Esophagus muscularis mucosa (tissue), 4 donors: ENCODE measurements at places on chromosomes 2 and 18. TPM values are rescaled to one million over a fixed set of nuclear protein-coding genes. Genes with fewer than 3 reads are reported as not detected.

DNA sequence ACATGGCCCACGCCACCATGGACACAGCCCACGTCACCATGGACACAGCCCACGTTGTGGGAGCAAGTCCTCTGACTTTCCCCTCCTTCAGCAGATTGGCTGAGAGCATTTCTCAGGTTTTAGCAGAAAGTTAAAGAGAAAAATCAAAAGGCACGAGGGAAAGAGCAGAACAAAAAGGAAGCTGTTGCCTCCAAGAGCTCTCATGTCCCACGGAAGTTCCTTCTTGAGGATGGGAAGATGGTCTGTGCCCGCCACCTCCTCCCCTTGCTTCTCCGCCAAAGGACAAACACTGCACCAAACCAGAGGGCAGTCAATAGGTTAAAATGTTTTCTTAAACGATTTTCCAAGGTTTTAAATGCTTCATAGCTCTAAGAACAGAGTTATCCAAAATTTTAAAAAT, 148.4 kb downstream of the HDAC4 start:
- H3K27ac ChIP-seq: peak overlapping the region; percentile 39
- peaks cover 96% of the 10 kb centered on the region for H3K4me1 ChIP-seq

GRCh38 chr2:28185891-28186290, 206.8 kb upstream of the FOSL2 start:
- no peaks in the 10 kb centered on the region for H3K27me3 ChIP-seq
- H3K4me1 ChIP-seq: no peaks in the 10 kb centered on the region
- no peak for DNase-seq
- no peak overlapping the region for H3K4me3 ChIP-seq

- DNase-seq: no peak
- no peaks in the 10 kb centered on the region for H3K36me3 ChIP-seq
- no peaks in the 10 kb centered on the region for H3K4me1 ChIP-seq
- H3K27me3 ChIP-seq: no peaks in the 10 kb centered on the region
- no peak within 1 kb of the TSS for H3K4me3 ChIP-seq
Observed at GRCh38 chr2:165239230-165239629, at the start of gene SCN2A. SCN2A (plus strand) TSS chr2:165239414; CDS start chr2:165295824, 56,410 bp downstream.

DNA sequence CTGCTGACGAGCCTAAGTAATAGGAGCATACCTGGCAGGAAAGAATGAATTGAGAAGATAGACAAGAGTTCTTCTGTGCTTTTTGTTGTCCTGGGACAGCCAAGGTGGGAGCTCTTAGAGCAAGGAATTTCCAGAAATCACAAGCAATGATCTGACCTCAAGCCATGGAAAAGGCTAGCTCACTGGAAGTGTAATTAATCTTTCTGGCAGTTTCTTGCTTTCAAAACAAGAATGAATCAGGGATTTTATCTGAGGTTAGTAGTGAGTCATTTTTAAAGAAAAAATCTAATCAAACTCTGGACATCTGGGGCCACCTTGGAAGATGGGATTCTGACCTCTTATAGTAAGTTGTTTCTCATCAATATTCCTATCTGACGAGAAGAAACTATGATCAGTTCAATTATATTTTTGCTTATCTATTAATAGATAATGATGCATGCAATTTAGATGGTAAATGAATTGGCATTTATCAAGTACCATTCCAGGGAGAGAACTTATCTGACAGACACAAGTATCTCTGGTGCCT, 98.0 kb downstream of the ADCYAP1 start:
- no peak overlapping the region for H3K27ac ChIP-seq

GRCh38 chr18:33616556-33616955, 38.5 kb downstream of the ASXL3 start:
- no peaks in the 10 kb centered on the region for H3K27me3 ChIP-seq
- H3K4me3 ChIP-seq: no peak overlapping the region
- no peaks in the 10 kb centered on the region for H3K4me1 ChIP-seq
- no peaks in the 10 kb centered on the region for H3K36me3 ChIP-seq
- H3K27ac ChIP-seq: no peak overlapping the region

DNA sequence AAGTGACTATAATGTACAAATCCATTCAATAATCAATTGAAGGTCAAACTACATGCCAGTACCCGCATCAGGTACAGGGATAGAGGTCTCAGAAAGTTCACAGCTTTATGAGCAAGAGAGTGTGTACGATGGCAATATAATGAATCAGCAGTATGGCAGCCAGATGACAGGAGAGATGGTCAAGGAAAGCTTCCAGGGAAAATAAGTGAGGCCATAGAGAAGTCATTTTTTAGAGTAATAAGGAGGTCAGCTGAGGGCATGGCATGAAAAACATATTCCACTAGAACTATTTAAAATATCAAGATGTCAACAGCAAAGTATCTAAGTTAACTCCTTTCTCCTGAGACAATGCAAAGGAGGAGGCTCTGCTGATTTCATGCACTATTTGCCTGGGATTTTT, 108.0 kb downstream of the SLC8A1 start:
- no peaks in the 10 kb centered on the region for H3K27me3 ChIP-seq
- peaks cover 38% of the 10 kb centered on the region for H3K4me1 ChIP-seq
- no peak overlapping the region for H3K4me3 ChIP-seq
- H3K27ac ChIP-seq: peak overlapping the region; percentile 7
- DNase-seq: no peak

DNA sequence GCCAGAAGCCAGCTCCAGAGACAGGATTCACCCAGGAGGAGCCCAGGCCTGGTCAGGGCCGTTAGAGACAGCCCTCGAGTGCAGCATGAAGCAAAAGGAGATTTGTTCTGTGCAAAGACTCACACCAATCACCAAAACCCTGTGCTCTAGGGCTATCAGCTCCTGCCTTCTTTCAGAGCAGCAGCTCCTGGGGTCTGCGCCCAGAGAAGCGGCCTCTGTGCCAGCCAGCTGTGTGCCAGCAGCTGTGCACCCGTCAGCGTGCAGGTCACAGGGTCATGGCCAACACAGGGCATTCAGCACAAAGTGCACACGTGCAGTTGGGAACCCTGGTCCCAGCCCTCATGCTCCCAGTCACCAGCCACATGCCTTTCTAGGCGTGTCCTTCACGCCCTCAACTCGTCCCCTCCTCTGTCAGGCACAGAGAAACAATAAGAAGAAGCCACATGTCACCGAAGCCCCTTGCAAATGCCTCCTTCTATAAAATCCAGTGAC, 49.3 kb downstream of the ZNF516 start:
- H3K27me3 ChIP-seq: no peaks in the 10 kb centered on the region
- peak overlapping the region; percentile 62 for H3K27ac ChIP-seq
- no peak overlapping the region for H3K4me3 ChIP-seq
- peaks cover 23% of the 10 kb centered on the region for H3K36me3 ChIP-seq
- H3K4me1 ChIP-seq: peaks cover 70% of the 10 kb centered on the region
- no peak for DNase-seq

- DNase-seq: no peak
- H3K27ac ChIP-seq: no peak overlapping the region
- no peaks in the 10 kb centered on the region for H3K27me3 ChIP-seq
- no peaks in the 10 kb centered on the region for H3K36me3 ChIP-seq
Observed at GRCh38 chr18:68548904-68549870, 165.7 kb downstream of the TMX3 start.

GRCh38 chr18:48827291-48828193, 123.2 kb downstream of the SMAD7 start:
- H3K4me3 ChIP-seq: peak overlapping the region; percentile 19
- DNase-seq: no peak
- H3K4me1 ChIP-seq: peaks cover 56% of the 10 kb centered on the region
- H3K36me3 ChIP-seq: peaks cover 2% of the 10 kb centered on the region

DNA sequence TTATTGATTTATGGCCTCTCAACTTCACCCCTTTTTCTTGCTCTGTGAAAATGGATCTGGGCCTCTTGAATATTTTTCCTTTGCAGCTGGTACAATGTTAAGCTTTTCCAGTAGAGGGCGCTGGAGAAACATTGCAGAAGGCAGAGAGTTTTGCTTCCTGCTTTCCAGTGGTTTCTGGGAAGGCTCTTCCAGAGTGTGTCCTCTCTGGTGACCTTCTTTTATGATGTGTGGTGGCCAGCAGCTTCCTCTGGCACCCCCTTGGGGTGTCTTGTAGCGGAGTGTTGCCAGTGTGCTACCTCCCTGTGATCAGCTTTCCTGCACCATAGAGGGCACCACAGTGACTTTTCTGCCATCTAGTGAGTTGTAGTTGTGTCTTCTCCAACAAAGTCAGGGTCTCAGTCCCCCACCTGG, 25.4 kb upstream of the MGAT5 start:
- no peaks in the 10 kb centered on the region for H3K4me1 ChIP-seq
- H3K36me3 ChIP-seq: no peaks in the 10 kb centered on the region
- no peak overlapping the region for H3K27ac ChIP-seq
- no peaks in the 10 kb centered on the region for H3K27me3 ChIP-seq
- H3K4me3 ChIP-seq: no peak overlapping the region

DNA sequence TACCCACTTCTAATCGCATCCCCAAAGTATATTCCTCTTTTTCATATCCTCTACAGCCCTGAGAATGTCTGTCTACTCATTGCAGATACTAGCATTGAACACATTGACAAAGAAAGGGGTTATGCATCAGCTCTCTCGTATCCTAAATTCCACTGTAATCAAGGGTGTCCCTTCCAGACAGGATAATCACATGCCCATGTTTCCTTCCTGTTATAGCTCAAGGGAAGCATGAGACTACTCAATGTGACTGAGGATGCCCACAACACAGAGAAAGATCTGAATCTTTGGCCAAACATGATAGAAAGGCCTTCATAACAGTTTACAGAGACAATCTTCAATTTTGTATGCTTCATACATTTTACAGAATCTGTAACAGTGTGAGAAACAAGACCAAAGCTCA, 69.2 kb downstream of the HIBCH start:
- peaks cover 5% of the 10 kb centered on the region for H3K36me3 ChIP-seq
- H3K27me3 ChIP-seq: no peaks in the 10 kb centered on the region
- H3K4me1 ChIP-seq: no peaks in the 10 kb centered on the region
- DNase-seq: no peak
- no peak overlapping the region for H3K27ac ChIP-seq

DNA sequence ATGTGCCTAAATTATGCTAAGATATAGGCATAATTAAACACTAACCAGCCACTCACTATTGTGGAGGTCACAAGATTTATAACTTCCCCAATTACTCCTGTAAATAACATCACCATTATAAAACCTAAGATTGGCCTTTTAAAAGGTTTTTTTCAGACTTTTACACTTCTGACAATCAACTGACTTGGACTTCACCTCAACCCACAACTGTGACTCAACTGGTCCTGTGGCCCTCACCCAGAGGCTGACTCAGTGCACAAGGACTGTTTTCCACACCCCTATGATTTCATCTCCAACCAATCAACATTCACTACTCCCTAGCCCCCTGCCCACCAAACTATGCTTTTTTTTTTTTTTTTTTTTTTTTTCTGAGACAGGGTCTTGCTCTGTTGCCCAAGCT, 11.6 kb downstream of the TTR start:
- no peaks in the 10 kb centered on the region for H3K4me1 ChIP-seq
- no peak overlapping the region for H3K4me3 ChIP-seq
- DNase-seq: no peak
- no peaks in the 10 kb centered on the region for H3K36me3 ChIP-seq
- no peak overlapping the region for H3K27ac ChIP-seq

- no peak overlapping the region for H3K4me3 ChIP-seq
- H3K4me1 ChIP-seq: peaks cover 26% of the 10 kb centered on the region
- no peaks in the 10 kb centered on the region for H3K36me3 ChIP-seq
- H3K27me3 ChIP-seq: peaks cover 82% of the 10 kb centered on the region
- no peak overlapping the region for H3K27ac ChIP-seq
Observed at GRCh38 chr2:176149481-176149938, 1.8 kb upstream of the HOXD4 start.

DNA sequence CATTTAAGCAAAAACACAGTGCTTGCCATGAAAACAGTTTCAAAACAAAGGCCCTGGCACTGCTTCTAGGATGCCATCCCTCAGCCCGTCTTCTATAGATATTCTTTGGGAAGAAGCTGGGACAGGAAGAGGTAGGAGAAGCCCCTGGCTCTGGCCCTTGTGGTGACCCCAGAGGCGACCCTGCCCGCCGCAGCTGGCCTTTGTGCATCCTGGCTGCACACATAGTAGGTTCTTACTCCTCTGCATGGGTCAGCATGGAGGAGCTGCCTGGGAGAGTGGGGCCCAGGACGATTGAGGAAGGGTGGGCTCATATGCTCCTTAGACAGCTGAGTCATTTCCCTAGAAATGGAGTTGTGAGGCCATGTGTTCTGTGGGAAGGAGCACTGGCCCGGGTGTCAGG, 44.4 kb upstream of the OTOF start:
- H3K27ac ChIP-seq: no peak overlapping the region
- DNase-seq: no peak
- H3K27me3 ChIP-seq: peaks cover 49% of the 10 kb centered on the region
- H3K4me3 ChIP-seq: no peak overlapping the region
- no peaks in the 10 kb centered on the region for H3K4me1 ChIP-seq

The CCBE1 gene
- 11.1 TPM for total RNA-seq

The HOXD12 gene
- total RNA-seq: not detected

The TLX2 gene
- 0.42 TPM for total RNA-seq

The ARHGAP15 gene
- total RNA-seq: 13.3 TPM

The AKAIN1 gene
- total RNA-seq: not detected

The TCF23 gene
- not detected for total RNA-seq

The EFEMP1 gene
- 81.7 TPM for total RNA-seq

The UPP2 gene
- not detected for total RNA-seq

The SLC23A3 gene
- total RNA-seq: 0.42 TPM
